ENCODE measurements at places on chromosomes 1 and 21.
A peak's percentile ranks its signal among the peaks of the same experiment; 100 is the strongest.

GRCh38 chr1:156703336-156703735 is 2.0 kb downstream of the CRABP2 start:
- no peak for DNase-seq

DNA sequence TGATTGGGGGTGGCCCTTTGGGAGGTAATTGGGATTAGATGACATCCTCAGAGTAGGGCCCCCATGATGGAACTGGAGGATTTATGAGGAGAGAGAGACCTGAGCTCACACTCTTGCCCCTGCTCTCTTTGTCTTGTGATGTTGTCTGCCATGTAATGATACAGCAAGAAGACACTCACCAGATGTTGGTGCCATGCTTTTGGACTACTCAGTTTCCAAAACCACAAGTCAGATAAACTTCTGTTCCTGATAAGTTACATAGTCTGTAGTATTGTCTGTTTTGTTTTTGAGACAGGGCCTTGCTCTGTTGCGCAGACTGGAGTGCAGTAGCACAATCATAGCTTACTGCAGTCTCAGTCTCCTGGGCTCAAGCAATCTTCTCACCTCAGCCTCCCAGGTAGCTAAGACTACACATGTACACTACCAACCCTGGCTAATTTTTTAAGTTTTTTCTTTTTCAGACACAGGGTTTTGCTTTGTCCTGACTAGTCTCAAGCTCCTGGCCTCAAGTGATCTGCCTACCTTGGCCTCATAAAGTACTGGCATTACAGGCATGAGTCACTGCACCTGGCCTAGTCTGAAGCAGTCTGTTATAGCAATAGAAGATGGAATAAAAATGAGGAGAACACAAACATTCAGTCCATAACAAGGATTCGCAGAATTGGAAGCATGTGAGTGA is 115.0 kb upstream of the GALNT2 start:
- no peak for DNase-seq

DNA sequence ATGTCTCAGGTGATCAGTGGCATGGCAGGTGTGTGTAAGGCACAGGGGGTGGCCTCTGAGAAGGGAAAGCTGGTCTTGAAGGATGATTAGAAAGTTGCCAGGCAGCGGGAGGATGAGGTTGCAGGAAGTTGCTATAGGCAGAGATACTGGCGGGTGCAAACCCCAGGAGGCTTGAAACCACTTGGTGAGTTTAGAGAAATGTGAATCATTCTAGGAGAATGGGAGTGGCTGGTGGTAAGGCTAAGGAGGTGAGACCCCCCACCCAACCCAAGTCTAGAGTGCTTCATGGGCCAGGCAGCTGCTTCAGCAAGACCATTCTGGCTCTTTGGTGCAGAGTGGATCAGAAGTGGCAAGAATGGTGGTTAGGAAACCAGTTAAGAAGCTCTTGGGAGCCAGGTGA is 9.0 kb downstream of the SH2D2A start:
- DNase-seq: no peak

- no peak for DNase-seq
Measured at GRCh38 chr21:35257413-35257812, 208.3 kb upstream of the RUNX1 start.

GRCh38 chr1:104706631-104707147 is 957.0 kb downstream of the AMY1C start:
- no peak for DNase-seq

- no peak for DNase-seq
Measured at GRCh38 chr1:41924911-41925310, 6.2 kb upstream of the HIVEP3 start.

DNA sequence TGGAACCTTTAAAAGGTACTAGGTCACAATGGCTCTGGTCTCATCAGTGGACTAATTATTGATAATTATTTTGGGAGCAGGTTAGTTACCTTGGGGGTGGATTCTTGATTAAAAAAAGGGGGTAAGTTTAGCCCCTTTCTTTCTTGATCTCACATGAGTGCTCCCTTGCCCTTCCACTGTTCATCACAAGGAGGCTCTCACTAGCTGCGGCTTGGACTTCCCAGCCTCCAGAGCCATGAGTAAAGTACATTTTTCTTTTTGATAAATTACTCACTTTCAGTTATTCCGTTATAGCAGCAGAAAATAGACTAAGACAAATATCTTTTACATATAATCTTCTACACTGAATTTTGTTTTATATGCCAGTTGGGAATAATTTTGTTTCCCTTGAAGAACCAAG is 254.8 kb upstream of the DEPDC1 start:
- no peak for DNase-seq

- DNase-seq: no peak
Measured at GRCh38 chr1:173507205-173507846, 30.2 kb downstream of the PRDX6 start.

DNA sequence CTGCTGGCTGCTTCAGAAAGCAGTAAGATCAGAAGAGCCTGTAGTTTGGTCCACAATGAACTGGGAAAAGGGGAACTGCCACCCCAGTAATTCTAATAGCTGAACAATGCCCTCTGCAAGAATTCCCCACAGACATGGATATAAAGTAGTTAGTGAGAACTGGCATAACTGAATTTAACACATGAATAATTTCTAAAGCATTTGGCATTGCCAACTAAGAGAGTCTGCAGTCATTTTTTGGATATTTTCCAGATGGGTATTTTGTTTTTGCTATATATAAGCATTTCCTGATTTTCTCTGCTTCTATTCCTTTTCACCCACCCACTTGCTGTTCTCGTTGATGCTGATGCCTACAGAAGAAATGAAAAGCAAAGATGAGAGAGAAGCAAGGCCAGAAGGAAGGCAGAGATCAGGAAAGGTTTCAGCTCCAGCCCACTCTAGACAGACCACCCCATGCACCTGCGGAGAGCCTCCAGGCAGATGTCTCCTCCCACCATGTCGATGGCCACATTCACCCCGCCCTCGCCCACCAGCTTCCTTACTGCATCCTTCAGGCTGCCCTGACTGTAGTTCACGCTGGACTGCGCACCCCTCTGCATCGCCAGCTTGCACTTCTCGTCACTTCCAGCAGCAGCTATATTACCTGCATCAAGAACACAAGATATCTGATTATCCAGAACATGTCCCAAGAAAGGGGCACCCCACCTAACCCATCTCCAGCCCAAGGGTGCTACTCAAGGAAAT is 55.9 kb upstream of the SEC16B start:
- DNase-seq: no peak

- DNase-seq: no peak
Measured at GRCh38 chr1:201933840-201934430, 12.4 kb downstream of the LMOD1 start.

DNA sequence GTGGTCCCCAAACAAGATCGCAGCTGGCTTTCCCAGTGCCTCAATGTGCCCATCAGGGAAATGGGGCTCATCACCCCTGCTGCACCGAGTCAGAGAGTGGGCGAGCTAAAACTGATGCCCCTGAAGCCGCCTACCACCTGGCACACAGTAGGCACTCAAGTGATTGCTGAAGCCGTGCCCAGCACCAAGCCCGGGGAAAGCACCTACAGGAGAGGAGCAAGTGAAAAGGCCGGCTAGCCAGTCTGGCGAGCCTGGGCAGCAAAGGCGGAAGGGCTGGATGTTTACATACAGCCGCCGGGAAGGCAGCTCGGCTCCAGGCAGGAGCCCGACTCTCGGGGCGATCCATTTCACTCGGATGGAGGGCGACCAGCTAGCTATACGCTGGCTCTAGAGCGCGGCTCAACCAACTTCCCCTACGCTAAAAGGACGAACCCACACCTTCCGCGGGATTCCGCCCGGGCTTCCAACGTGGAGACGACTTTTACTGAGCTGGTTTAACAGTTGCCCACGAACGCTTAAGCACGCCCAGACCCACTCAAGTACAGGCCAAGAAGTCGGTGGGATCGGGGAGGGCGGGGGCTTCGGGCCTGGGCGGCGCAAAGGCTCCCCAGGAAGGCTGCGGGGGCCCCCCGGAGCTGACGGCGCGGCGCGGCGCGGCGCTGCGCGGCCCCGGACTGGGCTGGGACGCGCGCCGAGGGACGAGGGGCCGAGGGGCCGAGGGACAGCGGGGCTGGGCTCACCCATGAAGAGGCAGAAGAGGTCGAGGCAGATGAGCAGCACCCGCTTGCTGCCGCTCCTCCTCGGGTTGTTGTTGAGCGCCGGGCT is 1.0 kb downstream of the PLPP3 start:
- no peak for DNase-seq

DNA sequence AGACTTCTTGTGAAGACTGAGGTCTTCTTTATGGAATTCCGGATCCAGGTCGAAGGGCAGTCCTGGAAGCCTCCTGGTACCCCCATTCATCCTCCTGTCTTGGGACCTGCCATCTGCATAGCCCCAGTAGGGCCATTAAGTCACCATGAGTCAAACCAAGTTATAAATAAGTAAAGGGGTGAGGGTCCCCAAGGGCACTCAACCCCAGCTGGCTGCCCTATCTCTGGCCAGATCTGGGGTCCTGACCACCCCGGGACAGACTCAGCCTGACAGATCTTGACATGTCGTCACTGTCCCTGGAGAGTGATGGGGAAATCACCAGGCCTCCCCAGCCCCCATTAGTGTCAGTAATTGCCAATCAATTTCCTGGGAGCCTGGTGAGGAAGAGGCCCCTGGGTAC is 108.7 kb downstream of the EPHB2 start:
- no peak for DNase-seq

DNA sequence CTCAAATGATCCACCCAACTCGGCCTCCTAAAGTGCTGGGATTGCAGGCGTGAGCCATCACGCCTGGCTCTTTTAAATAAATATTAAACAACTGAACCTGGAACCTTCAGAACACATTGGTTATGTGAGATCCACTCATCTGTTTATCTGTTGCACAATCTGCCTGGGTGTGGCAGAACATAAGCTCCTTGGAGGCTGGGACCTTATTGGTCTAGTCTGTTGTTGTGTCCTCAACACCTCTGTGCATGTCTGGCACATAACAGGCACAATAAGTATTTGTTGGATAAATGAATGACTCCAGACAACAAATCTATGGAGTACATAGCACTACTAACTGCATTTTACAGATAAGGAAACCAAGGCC is 4.1 kb upstream of the NBL1 start:
- no peak for DNase-seq

DNA sequence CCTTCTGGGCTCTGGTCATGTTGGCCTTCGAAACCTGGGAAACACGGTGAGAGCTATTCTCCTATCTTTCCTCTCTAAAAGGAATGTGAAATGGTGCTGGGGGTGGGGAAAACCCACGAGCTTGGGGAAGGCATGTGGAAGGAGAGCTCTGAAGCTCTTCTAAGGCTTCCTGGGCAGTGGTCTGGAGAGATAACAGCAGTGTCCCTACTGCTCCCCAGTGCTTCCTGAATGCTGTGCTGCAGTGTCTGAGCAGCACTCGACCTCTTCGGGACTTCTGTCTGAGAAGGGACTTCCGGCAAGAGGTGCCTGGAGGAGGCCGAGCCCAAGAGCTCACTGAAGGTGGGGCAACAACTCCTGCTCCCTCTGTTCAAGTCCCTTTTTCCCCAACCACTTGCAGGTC is 2.8 kb downstream of the USP21 start:
- no peak for DNase-seq

GRCh38 chr21:17784604-17785402 is 34.4 kb downstream of the C21orf91 start:
- no peak for DNase-seq

GRCh38 chr1:5686925-5687706 is 305.1 kb downstream of the NPHP4 start:
- DNase-seq: no peak

DNA sequence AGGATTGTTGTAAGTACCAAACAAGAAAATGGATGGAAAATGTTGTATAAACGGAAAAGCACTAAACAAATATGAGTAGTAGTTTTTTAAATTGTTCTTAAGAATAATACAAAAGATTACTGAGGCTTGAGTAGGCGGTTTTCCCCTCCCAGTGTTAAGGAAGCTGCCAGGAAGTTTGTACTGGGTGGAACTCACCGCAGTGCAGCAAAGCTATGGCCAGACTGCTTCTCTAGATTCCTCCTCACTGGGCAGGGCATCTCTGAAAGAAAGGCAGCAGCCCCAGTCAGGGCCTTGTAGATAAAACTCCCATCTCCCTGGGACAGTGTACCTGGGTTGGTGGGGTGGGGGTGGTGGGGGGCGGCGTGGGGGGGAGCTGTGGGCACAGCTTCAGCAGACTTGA is 58.7 kb downstream of the XCL2 start:
- no peak for DNase-seq

- peak; percentile 43 for DNase-seq
Measured at GRCh38 chr1:159132271-159132881, 39.0 kb upstream of the CADM3 start.

- no peak for DNase-seq
Measured at GRCh38 chr1:6279613-6280383, 18.9 kb upstream of the GPR153 start.

- no peak for DNase-seq
Measured at GRCh38 chr1:11483581-11484320, 4.8 kb downstream of the DISP3 start.

- DNase-seq: no peak
Measured at GRCh38 chr1:31166462-31166861, 73.2 kb downstream of the NKAIN1 start.
